RKO (cell line): ENCODE measurements at places on chromosomes 7 and 10.

DNA sequence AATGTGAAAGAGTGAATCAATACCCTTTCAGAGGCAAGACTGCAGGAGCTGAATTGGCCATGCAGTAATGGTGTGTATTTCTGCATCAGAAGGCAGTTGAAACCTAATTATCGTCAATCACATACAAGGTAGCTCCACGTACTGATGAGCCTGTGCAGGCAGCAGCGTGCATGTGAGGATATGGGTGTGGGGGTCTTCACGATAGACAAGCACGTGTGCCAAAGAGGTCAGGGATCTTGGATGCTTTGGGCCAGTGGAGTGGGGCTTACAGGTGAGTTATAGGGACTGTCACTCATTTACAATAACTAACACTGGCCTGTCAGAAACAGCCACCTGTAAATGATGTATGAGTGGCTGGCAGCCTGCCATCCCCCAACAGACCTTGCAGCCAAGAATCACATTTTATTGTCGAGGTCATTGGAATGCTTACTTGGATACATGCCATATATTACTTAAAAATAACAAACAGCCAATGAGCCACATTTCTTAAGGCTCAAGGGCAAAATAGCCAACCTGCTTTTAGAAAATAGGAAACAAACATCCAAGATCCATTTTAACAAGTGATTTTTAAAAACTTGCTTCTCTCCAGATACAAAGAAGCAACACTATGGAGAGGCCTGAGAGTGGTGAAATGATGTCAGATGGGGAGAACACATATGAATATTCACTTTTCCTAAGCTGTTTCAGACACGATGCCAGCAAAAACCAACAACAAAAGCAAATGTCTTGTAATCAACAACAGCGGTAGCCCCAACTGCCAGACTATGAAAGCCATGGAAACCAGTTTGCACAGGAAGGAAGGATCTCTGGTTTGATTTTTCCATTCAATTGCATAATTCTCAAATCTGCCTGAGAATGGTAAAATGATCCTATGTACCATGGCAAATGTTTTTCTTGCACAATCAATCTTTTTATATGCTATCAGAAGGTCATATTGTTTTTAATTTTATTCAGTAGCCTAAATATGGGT is 210.7 kb downstream of the SKAP2 start:
- DNase-seq, result no peak

- no peak for DNase-seq
Observed at GRCh38 chr7:1696671-1697498, 26.8 kb downstream of the ELFN1 start.

GRCh38 chr7:110531186-110531585 is 559.7 kb upstream of the LRRN3 start:
- DNase-seq, result no peak

- DNase-seq, result no peak
Observed at GRCh38 chr7:101784292-101785127, 32.9 kb upstream of the CUX1 start.

DNA sequence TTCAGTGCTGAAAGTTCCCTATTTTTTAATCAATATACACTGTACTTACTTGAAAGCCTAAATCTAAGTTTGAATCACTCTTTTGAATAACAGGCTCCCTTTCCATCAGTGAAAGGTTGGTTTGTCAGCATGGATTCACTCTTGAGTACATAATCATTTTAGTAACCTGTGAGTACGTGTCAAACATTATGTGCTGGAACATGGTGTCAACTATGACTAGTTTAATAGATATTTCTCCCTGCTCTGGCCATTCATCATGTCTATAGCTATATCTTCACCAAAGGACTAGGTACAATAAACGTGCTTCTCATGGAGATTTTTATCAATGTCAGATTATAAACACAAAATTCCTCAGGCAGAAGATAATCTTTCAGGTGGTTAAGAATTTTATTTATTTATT is 61.7 kb upstream of the MDFIC start:
- no peak for DNase-seq

- no peak for DNase-seq
Observed at GRCh38 chr10:119872610-119872859, at the start of gene MCMBP. Gene MCMBP (minus strand): TSS chr10:119872843. CDS start chr10:119872584, 259 bp downstream.

DNA sequence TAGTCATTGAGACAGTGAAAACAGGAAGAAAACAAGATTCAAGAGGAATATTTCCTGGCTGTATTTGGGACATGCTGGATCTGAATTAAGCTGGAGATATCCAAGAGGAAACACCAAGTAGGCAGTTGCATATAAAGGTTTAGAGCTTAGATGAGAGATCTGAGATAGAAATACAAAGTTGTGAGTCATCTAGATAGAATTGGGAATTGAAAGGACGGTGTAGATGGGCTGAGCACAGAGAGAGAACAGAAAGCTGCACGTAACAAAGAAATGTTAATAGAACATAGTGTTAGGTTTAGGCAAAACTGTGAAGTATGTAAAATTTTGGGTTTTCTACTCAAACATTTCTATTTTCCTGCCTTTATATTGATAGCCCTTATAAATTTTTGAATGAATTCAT is 218.5 kb upstream of the TMEM196 start:
- no peak for DNase-seq

GRCh38 chr10:66167816-66168215 is 758.0 kb upstream of the LRRTM3 start:
- DNase-seq, result peak; percentile 7

GRCh38 chr10:22805304-22805703 is 90.9 kb upstream of the PIP4K2A start:
- no peak for DNase-seq

- no peak for DNase-seq
Observed at GRCh38 chr7:107467972-107468371, 1.9 kb upstream of the GPR22 start.
